Muscle of arm (tissue), 14 donors: ENCODE measurements at places on chromosomes 16 and 17. TPM values are rescaled to one million over a fixed set of nuclear protein-coding genes. Genes with fewer than 3 reads are reported as not detected.

DNA sequence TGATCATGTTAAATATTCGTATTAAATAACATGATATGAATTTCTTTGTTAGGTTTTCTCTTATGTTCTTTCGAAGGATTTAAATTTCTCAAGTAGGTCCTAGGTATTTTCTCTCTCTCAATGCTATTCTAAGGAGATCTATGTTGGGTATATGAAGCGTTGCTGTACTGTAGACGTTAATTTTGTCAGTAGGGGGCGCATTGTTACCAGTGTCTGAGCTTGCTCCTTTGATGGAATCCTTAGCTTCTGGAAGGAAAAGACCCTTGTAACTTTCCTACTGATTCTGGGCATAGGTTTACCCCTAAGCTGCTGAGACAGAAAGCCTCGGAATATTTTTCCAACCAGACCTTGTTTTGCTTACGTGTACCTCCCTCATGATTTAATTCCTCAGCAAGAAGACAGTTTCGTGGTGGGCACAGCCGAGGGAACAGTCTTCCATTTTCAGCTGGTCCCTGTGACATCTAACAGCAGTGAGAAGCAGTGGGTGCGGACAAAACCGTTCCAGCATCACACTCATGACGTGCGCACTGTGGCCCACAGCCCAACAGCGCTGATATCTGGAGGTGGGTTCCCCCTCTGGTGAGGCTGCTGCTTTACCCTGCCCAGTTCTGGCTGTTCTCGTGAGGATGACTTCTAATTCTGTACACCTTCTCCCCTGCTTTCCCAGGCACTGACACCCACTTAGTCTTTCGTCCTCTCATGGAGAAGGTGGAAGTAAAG is 17.9 kb downstream of the UTP4 start:
- peak; percentile 89 for DNase-seq

GRCh38 chr16:48562475-48562874 is 47.5 kb downstream of the N4BP1 start:
- no peak for DNase-seq

DNA sequence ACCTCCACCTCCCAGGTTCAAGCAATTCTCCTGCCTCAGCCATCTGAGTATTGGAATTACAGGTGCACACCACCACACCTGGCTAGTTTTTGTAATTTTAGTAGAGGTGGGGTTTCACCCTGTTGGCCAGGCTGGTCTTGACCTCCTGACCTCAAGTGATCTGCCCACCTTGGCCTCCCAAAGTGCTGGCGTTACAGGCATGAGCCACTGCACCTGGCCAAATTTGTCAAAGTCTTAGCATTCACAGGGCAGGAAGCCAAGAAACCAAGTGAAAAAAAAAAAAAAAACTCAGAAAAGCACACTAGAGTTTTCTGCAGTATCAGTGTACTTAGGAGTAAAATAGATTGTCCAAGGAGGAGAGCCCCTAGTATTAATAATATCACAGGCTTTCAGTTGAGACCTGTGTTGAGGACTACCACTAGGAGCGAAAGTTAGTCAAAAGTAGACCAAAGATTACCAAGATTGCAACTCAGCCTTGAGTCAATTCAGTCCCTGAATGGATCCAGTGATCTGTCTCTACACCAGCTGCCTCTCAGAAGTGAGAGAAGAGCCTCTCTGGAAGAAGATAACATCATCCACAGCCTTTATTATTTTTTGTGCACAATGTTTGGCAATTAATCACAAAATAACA is 159.7 kb downstream of the CEP112 start:
- DNase-seq = no peak

- DNase-seq = no peak
These were observed 31.3 kb downstream of the ZNF423 start for GRCh38 chr16:49824593-49824992.

- DNase-seq = peak; percentile 1
These were observed 682.1 kb upstream of the SOX9 start for GRCh38 chr17:71438631-71439146.

- no peak for DNase-seq
These were observed 84.6 kb downstream of the PARN start for GRCh38 chr16:14545346-14545884.

GRCh38 chr17:48228720-48229119 is 121.2 kb downstream of the SNX11 start:
- no peak for DNase-seq

- no peak for DNase-seq
These were observed 35.4 kb downstream of the TMEM114 start for GRCh38 chr16:8554881-8555280.

DNA sequence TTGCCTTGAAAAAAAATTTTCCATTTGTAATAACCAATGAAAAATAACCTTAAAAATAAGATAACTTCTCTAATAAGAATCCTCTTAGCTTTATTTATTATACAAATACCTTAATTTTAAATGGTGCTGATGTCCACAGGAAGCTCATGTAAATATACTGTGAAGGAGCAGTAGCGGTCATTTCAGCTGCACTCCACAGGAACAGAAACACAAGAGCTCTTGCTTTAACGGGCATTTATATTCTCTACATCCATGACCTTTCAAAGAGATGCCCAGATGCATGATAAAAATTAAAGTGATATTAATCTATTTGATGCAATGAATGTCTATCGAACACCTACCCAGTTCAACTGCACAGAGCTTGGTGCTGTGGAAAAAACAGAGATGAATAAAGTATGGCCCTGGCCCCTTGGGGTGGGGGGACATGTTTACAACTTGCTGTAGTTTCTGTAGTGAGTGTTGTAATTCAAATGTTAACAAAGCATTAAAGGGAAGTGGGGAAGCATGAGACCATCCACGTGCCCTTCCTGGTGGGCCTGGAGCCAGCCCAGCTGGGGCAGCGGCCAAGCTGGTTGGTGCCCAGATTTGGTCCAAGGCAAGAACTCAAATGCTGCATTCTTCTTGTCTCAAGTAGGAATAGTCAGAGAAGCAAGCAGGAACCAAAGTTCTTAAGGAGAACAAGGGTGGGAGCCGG is 47.9 kb downstream of the IQCK start:
- DNase-seq = no peak

GPR139 gene
- not detected for polyA plus RNA-seq

SLC35G6 gene
- 0.40 TPM for polyA plus RNA-seq

KRT31 gene
- 3.5 TPM for polyA plus RNA-seq

GSG1L gene
- 1.9 TPM for polyA plus RNA-seq
